ENCODE measurements at places on chromosomes 7 and 10. TPM values are rescaled to one million over a fixed set of nuclear protein-coding genes. Genes with fewer than 3 reads are reported as not detected.

The ADK gene
- 48.6 TPM for total RNA-seq

The CRHR2 gene
- not detected for total RNA-seq

- no peak overlapping the region for H3K4me3 ChIP-seq
- no peaks in the 10 kb centered on the region for H3K4me1 ChIP-seq
- no peak for DNase-seq
- no peaks in the 10 kb centered on the region for H3K27me3 ChIP-seq
These were observed 54.7 kb downstream of the ZNF727 start for GRCh38 chr7:64099656-64100531.

DNA sequence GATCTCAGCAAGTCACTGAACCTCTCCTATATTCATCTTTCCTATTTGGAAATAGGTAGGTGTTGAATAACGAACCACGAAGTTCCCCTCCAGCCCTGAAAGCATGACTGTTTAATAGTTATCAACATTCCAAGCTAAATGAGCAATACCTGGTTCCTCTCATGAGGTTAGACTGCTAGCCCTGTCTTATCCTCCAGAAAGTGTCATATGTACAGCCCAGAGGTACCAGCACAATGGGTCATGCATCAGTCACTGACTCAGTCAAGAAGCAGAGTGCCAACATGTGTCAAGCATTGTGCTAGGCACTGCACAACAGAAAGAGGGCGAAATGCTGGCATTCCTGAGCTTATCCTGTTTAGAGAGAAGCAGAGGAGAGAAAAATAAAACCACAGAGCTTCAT lies 70.0 kb downstream of the AMPH start:
- no peaks in the 10 kb centered on the region for H3K27me3 ChIP-seq

GRCh38 chr7:122136078-122136477 lies 8.0 kb downstream of the AASS start:
- H3K27ac ChIP-seq: no peak overlapping the region
- H3K36me3 ChIP-seq: no peaks in the 10 kb centered on the region
- no peak overlapping the region for H3K4me3 ChIP-seq
- 0 out of 2 replicates have a peak, but pooled peaks cover 5% of the 10 kb centered on the region for H3K4me1 ChIP-seq

The PKD1L1 gene
- 0.02 TPM for total RNA-seq

GRCh38 chr7:43112941-43113621 lies 634 bp downstream of the HECW1 start:
- no peaks in the 10 kb centered on the region for H3K36me3 ChIP-seq
- H3K4me3 ChIP-seq: no peak overlapping the region
- no peak overlapping the region for H3K27ac ChIP-seq
- H3K4me1 ChIP-seq: no peaks in the 10 kb centered on the region
- H3K27me3 ChIP-seq: no peaks in the 10 kb centered on the region
- DNase-seq: no peak

The BUD23 gene
- 91.7 TPM for total RNA-seq

GRCh38 chr10:93468461-93469213 lies 13.5 kb downstream of the MYOF start:
- peak overlapping the region; percentile 10 for H3K27ac ChIP-seq
- no peak overlapping the region for H3K4me3 ChIP-seq
- peak; percentile 18 for DNase-seq
- H3K4me1 ChIP-seq: peaks cover 31% of the 10 kb centered on the region

GRCh38 chr7:135620980-135621850 lies 41.1 kb upstream of the STMP1 start:
- H3K27me3 ChIP-seq: no peaks in the 10 kb centered on the region
- no peaks in the 10 kb centered on the region for H3K4me1 ChIP-seq
- peaks cover 84% of the 10 kb centered on the region for H3K36me3 ChIP-seq
- no peak overlapping the region for H3K4me3 ChIP-seq
- peak; percentile 56 for DNase-seq

The CNPY1 gene
- not detected for total RNA-seq

The HOXA13 gene
- total RNA-seq: 1.6 TPM

DNA sequence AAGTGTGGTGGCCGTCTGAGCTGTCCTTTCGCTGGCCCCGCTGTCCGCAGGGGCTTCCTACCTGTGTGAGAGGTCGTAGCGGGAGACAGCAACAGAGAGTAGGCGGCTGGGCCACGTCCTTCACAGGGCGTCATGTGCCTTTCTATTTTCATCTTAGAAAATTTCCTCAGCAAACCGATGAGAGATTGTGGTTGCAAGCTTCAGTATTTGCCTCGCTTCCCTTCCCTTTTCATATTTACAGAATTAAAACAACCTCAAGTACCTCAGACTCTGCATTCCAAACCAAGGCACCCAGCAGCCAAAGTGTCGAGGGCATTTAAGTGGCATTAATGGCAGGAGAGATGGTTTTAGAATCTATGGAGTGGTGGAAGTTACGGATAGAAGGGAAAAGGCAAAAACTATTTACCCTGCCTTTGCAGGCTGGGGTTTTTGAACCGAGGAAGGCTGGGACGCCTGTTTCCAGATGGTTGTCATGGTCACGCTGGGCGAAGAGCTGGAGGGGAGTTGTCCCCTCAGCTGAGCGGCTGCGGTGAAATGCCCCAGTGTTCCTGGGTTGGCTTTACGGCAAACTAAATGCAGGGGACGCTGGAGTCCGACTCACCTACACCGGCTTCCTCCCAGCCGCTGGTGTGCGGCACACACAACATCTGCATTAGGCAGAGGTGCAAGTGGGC lies 41.9 kb downstream of the WIPI2 start:
- H3K27ac ChIP-seq: no peak overlapping the region
- no peak for DNase-seq
- H3K27me3 ChIP-seq: no peaks in the 10 kb centered on the region
- no peaks in the 10 kb centered on the region for H3K4me1 ChIP-seq
- no peak overlapping the region for H3K4me3 ChIP-seq
- peaks cover 33% of the 10 kb centered on the region for H3K36me3 ChIP-seq

DNA sequence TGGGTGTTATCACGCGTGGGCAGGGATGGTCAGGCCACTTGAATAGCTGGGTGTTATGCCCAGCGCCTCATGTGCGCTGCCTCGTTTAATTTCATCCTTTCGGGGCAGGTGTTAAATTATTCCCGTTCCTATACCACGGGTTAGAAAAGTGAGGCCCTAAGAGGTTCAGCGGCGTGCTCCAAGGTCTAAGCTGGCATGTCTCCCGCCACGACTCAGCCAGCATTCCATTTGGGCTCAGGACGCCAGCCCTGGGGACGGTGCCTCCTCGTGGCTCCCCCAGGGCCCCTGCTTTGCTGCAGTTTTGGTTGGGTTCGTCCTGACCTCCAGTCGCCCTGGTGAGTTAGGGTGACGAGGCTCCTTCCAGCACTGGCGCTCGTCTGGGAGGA lies 124.5 kb downstream of the TRRAP start:
- DNase-seq: no peak
- no peaks in the 10 kb centered on the region for H3K27me3 ChIP-seq
- H3K4me3 ChIP-seq: no peak overlapping the region
- no peaks in the 10 kb centered on the region for H3K4me1 ChIP-seq
- peaks cover 51% of the 10 kb centered on the region for H3K36me3 ChIP-seq

The CDC14C gene
- total RNA-seq: 0.15 TPM

GRCh38 chr7:106180721-106181120 lies 68.6 kb upstream of the SYPL1 start:
- no peak for DNase-seq
- H3K27ac ChIP-seq: no peak overlapping the region
- H3K4me3 ChIP-seq: no peak overlapping the region
- H3K4me1 ChIP-seq: no peaks in the 10 kb centered on the region
- no peaks in the 10 kb centered on the region for H3K36me3 ChIP-seq
- no peaks in the 10 kb centered on the region for H3K27me3 ChIP-seq

DNA sequence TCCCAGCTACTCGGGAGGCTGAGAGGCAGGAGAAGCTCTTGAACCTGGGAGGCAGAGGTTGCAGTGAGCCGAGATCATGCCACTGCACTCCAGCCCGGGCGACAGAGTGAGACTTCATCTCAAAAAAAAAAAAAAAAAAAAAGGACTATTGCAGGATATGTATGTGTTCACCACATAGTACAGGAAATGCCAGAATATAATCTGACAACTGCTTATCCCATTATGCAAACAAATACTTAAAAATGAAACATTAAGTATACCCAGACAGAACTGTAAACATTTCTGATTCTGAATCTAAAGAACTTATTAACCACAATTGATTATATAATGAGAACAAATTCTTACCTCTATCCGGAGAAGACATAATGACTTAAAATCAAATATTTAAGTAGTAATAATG lies 18.7 kb downstream of the DKK1 start:
- H3K4me1 ChIP-seq: peaks cover 19% of the 10 kb centered on the region
- H3K27me3 ChIP-seq: no peaks in the 10 kb centered on the region
- no peak overlapping the region for H3K4me3 ChIP-seq
- H3K27ac ChIP-seq: no peak overlapping the region
- DNase-seq: no peak
- H3K36me3 ChIP-seq: no peaks in the 10 kb centered on the region

DNA sequence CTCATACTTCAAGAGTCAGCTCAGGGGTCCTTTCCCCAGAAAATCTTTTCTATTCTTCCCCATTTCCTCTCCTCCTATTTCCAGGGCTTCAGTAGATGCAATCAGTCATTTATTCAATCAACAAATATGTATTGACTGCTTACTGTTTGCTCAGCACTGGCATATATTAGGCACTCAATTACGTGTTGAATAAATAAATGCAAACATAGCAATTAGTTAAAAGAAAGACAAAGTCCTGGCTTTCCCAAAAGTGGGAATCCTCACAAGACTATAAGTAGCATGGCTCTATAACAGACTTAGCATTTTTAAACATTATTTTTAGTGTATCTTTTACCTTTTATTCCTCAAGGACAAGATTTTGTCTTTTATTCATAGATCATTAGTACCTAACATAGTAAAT lies 111.6 kb downstream of the CHCHD3 start:
- H3K4me3 ChIP-seq: no peak overlapping the region
- no peaks in the 10 kb centered on the region for H3K27me3 ChIP-seq
- DNase-seq: no peak

DNA sequence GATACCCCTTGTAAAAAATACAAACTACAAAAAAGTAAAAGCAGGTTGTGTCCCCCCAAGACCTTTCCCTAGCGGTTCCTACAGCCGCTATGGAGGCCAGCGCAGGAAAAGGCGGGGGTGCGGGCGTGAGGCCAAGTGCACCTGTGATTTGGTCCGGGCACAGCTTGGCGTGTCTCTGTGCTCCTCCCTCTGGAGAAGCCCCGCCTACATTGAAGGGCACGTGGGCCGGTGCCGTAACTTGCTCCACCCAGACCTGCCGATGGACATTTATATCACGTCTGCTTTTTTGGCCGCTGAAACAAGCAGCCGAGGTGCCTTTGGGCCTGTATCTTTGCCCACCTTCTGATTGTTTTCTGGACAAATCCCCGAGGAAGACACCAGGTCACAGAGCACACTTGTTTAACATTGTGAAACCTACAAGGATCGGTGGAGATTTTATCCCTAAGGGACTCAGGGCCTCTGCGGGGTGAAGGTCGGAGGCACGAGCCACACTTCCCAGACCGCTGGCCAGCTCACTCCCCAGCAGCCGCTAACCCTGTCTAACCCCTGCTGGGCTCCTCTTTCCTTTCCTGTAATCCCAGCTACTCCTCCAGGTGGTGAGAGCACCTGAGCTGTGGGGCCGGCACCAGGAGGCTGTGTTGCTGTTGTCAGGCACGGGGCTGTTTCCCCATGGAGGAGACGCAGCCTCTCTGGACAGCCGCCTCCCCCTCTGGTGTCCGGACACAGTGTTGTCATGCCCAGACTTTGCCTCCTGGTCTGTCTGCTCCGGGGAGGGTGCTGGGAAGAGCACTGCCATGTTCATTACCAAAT lies 18.8 kb upstream of the INPP5A start:
- no peak overlapping the region for H3K27ac ChIP-seq
- H3K4me1 ChIP-seq: peaks cover 12% of the 10 kb centered on the region
- no peak overlapping the region for H3K4me3 ChIP-seq
- no peaks in the 10 kb centered on the region for H3K36me3 ChIP-seq

DNA sequence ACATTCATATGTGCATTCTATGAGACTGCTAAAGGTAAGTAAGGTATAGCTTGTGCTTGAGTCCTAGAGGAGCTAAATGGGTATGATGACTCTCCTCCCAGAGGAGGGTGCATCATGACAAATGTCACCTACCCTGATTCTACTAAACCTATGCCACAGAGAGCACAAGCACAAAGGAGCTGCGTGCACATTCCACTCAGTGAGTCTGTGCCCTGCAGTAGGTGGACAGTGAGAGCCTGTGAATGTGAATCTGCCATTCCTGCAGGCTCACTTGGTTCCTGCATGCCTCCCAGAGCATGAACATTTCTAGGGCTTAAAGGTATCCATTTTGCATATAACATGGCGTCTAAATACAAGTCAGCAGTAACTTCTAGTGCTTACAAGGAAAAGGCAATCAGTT lies 46.8 kb downstream of the PRKAR2B start:
- DNase-seq: no peak
- no peak overlapping the region for H3K27ac ChIP-seq
- no peak overlapping the region for H3K4me3 ChIP-seq
- no peaks in the 10 kb centered on the region for H3K4me1 ChIP-seq
- no peaks in the 10 kb centered on the region for H3K27me3 ChIP-seq
- no peaks in the 10 kb centered on the region for H3K36me3 ChIP-seq

GRCh38 chr7:43864126-43864525 lies 5.2 kb downstream of the MRPS24 start:
- no peak for DNase-seq
- no peak overlapping the region for H3K27ac ChIP-seq
- no peaks in the 10 kb centered on the region for H3K4me1 ChIP-seq
- no peak overlapping the region for H3K4me3 ChIP-seq
- H3K36me3 ChIP-seq: peaks cover 11% of the 10 kb centered on the region

- H3K27me3 ChIP-seq: no peaks in the 10 kb centered on the region
- no peaks in the 10 kb centered on the region for H3K4me1 ChIP-seq
- no peak for DNase-seq
- no peaks in the 10 kb centered on the region for H3K36me3 ChIP-seq
These were observed 9.7 kb upstream of the OR13A1 start for GRCh38 chr10:45325116-45325515.

Data from SJCRH30 (cell line).